A549 (cell line): ENCODE measurements at places on chromosomes 12 and 14. TPM values are rescaled to one million over a fixed set of nuclear protein-coding genes. Genes with fewer than 3 reads are reported as not detected.

DNA sequence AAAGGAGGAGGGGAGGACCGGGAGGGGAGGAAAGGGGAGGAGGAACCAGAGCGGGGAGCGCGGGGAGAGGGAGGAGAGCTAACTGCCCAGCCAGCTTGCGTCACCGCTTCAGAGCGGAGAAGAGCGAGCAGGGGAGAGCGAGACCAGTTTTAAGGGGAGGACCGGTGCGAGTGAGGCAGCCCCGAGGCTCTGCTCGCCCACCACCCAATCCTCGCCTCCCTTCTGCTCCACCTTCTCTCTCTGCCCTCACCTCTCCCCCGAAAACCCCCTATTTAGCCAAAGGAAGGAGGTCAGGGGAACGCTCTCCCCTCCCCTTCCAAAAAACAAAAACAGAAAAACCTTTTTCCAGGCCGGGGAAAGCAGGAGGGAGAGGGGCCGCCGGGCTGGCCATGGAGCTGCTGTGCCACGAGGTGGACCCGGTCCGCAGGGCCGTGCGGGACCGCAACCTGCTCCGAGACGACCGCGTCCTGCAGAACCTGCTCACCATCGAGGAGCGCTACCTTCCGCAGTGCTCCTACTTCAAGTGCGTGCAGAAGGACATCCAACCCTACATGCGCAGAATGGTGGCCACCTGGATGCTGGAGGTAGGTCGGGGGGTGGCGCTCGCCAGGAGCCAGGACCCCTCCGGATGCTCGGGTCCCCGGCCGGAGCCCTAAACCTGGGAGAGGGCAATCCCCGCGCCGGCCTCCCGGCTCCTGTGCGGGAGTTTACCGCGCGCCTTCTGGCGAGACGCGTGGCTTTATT, at the start of gene CCND2:
CCND2 (plus strand) TSS at position 111 of the 744 bp plus-strand sequence; CDS start at position 390, 279 bp downstream.
- peak; percentile 44 for DNase-seq

The GLT8D2 gene
- 0.27 to 0.55 TPM (median 0.31 TPM) in 3 replicates for polyA plus RNA-seq

The RNASE3 gene
- polyA plus RNA-seq = not detected in 3 replicates

The CNPY2 gene
- 150 to 158 TPM (median 155 TPM) in 3 replicates for polyA plus RNA-seq

The TDRD9 gene
- not detected in 3 replicates for polyA plus RNA-seq

The VASH1 gene
- 4.0 to 6.0 TPM (median 5.1 TPM) in 3 replicates for polyA plus RNA-seq

The SLC35F4 gene
- not detected in 3 replicates for polyA plus RNA-seq

- no peak for DNase-seq
Observed at GRCh38 chr12:109650808-109651207, 62.8 kb upstream of the FAM222A start.
